Suppressor macrophage (primary cell): ENCODE measurements at places on chromosomes 6 and 20.

DNA sequence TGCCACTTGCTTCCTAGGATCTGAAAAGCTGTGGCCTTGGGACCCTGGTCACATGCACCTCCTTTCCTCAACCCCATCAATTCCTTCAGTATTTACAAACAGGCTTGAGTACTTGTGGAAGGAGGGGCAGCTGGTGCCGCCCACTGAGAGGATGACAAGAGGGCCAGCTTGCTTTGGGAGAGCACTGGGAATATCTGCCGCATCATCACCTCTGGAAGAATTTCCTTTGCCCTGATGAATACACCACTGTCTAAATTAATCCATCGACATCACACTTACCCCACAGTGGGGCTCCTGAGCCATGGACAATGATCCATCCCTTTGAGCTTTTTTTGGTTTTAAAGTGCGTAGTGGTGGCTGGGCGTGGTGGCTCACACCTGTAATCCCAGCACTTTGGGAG is 25.9 kb downstream of the TBC1D20 start:
- DNase-seq: no peak

- DNase-seq: no peak
Measured at GRCh38 chr6:33838983-33839382, 35.2 kb upstream of the MLN start.

- no peak for DNase-seq
Measured at GRCh38 chr20:57660922-57661745, 40.9 kb upstream of the ZBP1 start.

DNA sequence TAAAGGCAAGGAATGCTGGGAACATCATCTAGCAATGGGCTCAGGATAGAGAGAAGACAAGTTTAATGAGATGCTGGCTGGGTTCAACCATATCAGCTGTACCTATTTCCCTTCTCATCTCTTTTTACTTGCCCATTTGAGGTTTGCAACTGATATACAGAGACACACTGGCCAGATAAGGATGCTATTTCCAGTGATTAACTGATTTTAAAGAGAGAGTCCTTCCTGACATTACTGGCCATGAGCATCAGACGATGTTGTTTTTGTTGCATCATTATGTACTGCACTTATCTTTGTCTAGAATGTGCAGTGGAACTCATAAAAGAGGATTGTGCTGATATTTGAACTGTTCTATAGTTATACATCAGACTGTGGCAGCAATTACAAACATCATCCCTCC is 252.7 kb downstream of the BTBD3 start:
- no peak for DNase-seq

GRCh38 chr6:80268865-80269730 is 162.6 kb downstream of the BCKDHB start:
- no peak for DNase-seq

DNA sequence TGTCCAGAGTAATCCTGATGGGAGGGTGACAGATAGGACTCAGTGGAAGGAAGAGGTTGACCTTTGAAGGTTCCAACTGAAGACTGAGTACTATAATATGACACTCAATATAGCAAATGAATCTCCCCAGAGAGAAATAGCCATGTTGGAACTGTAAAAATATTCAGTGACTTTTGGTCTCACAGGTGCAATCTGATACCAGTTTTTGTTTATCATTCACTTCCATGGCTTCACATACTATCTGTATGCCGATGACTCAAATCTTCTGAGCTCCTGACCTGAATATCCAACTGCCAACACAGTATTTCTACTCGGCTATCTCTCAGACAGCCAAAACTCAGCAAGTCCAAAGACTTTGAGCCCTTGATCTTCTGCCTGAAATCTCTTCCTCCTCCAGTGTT is 21.8 kb upstream of the PKHD1 start:
- no peak for DNase-seq

DNA sequence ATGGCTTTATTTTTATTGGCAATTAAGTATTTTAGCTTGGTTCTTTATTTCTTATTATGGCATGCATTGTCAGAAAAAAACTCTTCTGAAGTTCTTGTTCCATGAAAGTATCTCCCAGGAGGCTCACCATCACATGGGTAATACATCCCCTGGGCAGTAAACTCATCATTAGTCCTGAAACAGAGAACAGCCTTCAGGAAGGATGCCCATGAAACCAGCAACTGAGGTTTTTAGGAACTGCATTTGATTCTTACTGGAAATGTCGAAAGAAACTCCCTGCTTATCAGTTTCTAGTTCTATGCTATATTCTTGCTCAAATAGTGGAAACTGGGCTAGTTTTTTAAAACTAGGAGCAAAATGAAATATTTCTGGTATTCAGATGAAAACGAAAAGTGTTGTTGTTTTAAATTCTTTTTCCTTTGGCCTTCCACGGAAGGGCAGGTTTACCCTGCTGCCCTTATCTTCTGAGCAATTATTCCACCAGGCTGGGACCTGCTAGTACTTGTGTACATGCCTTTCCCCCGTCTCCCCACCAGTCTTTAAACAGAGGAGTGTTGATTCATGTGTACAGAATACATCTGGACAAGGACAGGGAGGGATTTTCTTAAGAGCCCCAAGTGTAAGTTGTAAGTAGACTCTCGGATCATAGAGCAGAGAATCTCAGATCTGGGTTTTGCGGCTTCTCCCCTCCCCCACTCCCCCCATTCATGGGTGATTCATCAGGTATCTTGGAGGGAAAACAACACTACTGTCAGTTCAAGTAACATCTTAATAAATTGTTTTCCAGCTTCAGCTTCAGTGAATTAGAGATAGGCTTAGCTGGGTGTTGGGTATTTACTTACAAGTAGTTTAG is 81.5 kb downstream of the RTN4IP1 start:
- peak; percentile 27 for DNase-seq

GRCh38 chr6:148457137-148457842 is 114.7 kb downstream of the SASH1 start:
- no peak for DNase-seq

DNA sequence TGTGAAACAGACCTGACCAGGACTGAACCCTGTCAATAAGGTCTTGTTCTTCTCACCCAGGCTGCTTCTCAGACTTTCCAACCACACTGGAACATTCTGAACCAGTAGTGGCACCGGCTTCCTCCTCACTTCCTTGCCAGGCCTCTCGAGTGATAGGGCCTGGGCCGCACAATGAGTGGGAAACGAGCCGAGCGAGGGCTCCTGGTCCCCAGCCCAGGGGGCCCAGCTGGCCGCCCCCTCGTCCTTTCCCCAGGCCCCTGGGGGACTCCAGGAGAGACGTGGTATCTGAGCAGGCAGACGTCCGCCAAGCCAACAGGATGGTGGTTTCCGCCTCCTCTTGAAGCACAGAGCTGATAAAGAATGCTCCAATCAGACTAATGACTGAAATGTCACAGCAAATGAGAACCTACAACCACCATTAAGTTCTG is 117.9 kb downstream of the GMDS start:
- DNase-seq: peak; percentile 34

DNA sequence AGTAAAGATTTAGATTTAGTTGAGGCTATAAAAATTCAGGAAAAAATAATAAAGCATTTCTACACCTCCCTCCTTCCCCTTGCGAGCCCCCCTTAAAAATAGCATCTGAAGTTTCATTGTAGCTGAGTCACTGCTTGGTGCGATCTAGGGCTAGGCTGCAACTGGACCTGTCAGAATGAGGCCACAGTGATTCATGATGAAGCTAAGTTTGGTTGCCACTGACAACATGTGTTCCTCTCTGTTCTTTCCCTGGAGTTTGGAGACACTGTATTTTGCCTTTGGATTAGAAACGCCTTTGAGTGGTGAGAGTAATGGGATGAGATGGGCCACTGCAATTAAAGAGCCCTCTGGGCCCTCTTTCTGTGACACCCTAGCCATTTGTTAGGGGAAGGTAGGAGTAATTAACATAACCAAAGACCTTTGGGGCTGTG is 334.1 kb downstream of the NRN1 start:
- DNase-seq: peak; percentile 46

GRCh38 chr6:121764493-121764892 is 329.0 kb downstream of the GJA1 start:
- no peak for DNase-seq

DNA sequence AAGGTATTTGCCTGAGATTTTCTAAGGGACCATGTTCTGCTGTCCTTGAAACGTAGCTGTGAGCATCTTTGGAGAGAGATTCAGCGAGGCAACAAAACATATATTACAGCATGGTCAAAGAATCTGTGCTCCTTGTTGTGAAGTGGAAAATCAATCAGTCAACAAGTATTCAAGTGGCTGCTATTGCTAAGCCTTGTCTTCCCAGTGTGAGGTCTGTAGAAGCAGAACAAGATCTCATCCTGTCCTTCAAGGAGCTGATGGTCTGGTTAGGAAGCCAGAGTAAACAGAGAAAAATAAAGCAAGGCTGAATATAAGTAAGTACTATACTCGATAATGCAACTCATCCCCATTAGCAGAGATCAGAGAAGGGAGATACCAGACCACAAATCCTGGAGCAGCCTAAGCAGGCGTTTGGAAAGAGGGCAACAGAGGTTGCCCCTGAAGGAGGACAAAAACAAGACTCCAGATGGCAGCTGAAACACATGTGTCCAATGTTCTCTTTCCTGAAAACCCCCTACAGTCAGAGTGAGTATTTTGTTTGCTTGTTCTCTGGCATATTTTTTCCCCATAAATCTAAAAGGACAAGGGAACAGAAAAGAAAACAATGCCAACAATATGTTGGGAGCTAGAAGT is 392.0 kb downstream of the SYNE1 start:
- DNase-seq: no peak

- DNase-seq: no peak
Measured at GRCh38 chr20:2754424-2754823, 46.0 kb downstream of the CPXM1 start.

- DNase-seq: no peak
Measured at GRCh38 chr6:75486850-75487518, 6.6 kb downstream of the FILIP1 start.

- DNase-seq: no peak
Measured at GRCh38 chr6:30206152-30206551, 7.1 kb downstream of the TRIM26 start.

- peak; percentile 78 for DNase-seq
Measured at GRCh38 chr6:26233649-26234420, 131.2 kb upstream of the BTN3A2 start.

DNA sequence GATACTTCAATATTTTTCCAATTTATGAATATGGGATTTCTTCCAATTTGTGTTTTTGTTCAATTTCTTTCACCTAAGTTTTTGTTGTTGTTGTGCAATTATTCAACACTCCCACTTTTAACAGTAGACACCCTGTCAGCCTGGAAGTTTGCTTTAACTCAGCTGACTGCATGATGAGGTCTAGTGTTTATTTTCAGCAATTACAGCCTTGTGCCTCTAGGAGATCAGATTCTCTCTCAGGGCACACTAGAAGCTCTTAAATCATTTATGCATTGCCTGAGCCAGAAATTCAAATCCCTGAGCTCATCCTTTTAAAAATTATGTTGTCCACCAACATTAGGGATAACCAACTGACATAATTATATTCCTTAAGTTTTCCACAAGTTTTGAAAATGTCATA is 85.7 kb downstream of the MRAP2 start:
- DNase-seq: no peak

DNA sequence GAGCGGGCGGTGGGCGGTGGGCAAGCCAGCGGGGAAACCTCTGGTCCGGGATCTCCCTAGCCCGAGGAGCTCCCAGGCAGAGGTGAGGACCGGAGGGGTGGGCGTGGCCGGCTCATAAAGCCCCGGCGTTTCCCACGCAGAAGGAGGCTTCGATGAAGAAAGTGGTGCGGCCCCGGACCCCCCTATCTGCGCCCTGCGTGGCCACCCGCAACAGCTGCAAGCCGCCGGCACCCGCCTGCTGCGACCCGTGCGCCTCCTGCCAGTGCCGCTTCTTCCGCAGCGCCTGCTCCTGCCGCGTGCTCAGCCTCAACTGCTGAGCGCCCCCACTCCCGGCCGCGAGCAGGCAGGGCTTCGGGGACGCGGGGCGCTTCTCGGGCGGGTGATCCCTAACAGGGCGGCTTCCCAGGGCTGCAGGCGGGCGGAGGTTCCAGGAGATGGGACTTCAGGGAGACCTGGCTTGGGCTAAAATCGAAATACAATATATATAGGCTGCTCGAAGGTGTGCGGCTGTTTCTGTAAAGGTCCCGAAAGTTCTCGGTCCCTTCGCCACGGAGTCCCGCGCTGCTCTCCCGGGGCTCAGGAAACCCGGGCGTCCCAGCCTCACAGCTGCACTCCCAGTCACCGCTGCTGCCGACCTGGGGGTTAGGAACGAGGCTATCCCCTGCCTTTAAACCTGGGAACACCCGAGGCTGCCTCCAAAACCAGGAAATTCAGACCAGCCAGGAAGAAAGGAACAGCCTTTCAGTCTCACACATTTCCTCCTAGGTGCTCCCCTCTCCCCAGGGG is 27.8 kb downstream of the ASIP start:
- DNase-seq: peak; percentile 40

DNA sequence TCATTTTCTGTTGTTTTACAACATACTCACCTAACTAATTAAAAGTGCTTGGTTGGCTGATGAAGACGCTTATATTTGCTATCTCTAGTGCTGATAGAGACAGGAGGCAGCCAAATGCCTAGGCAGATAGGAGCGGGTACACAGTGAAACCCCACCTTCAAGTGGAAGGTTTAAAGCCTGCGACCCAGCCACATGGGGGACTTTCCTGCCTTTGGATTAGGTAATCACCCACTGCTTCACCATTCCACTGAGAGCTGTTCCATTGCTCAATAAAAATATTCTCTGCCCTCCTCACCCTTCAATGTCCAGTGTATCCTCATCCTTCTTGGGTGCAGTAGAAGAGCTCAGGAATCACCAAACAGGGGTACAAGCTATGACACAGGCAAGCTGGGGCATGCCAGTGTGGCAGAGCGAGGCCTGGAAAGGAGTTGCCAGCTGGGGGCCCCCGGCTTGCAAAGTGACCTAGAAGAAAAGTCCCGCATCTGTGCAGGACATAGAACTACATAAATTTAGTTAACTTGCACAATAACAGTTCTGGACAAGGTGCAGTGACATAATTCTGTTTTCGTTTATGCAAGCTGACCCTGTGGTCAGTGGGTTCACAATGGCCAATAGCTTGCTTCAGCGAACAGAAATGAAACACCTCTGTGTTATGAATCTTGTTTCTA is 112.0 kb upstream of the MLIP start:
- DNase-seq: no peak

GRCh38 chr20:33917831-33918525 is 75.7 kb upstream of the RALY start:
- no peak for DNase-seq

DNA sequence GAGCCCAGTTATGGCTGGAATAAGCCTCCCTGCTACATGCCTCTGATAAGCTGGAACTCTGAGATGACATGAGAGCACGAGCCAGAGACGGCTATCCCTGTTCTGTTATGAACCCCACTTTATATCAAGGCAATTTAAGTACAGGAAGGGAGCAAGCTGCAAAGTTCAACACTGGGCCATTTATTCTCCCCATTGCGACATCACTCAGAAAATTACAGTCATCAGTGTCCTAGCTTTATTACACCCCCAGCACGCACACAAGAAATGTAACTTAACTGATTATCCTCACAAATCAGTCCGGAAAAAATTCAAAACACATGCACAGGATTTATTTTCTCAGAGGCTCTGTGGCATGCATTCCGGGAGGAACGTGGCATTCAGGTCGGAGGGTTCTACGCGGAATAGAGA is 125.3 kb upstream of the SLC2A12 start:
- peak; percentile 82 for DNase-seq

GRCh38 chr20:3744806-3745685 is 12.6 kb downstream of the HSPA12B start:
- peak; percentile 77 for DNase-seq
